ENCODE measurements at places on chromosomes 6 and 20.

- DNase-seq, result no peak
These were observed 630.7 kb downstream of the HACE1 start for GRCh38 chr6:104229057-104229456.

DNA sequence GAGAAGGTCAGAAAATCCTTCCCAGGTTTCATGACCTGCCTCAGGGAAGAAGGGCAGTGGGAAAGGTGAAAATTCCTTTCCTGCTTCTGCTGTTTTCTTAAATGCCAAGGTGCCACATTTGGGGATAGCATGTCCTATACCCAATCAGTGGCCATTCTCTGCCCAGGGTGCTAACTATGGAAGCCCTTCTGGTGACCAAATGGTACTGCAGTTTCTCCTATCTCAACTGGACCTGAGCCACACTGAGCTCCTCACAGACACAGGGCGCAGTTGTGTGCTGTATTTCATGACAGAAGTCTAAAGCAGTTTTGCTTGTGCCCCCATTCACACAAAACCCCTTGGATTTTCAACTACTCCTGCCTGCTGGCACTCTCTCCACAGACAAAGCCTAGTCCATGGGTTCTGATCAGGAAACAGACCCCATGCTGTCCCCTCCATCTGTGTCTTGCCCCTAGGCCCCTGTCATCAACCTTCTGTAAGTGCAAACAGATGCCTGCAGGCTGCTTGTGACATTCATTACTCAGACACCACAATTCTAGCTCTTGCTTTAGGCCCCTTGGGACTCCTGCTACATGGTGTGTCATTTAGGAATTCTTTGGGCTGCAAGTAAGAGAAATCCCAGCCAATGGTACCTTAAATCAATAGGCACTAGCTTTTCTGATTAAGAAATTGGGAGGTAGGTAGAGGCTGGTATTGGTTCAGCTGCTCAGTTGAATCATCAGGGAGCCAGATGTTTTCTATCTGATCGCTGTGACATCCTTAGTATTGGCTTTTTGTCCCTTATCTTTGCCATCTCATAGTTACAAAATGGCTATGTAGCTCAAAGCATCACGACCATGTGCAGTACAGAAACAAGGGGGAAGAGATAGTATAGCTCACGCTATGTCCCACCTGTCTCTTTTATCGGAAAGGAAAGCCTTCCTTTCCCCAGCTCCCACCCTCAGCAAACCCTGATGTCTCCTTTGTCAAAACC is 147.8 kb downstream of the CD83 start:
- no peak for DNase-seq

DNA sequence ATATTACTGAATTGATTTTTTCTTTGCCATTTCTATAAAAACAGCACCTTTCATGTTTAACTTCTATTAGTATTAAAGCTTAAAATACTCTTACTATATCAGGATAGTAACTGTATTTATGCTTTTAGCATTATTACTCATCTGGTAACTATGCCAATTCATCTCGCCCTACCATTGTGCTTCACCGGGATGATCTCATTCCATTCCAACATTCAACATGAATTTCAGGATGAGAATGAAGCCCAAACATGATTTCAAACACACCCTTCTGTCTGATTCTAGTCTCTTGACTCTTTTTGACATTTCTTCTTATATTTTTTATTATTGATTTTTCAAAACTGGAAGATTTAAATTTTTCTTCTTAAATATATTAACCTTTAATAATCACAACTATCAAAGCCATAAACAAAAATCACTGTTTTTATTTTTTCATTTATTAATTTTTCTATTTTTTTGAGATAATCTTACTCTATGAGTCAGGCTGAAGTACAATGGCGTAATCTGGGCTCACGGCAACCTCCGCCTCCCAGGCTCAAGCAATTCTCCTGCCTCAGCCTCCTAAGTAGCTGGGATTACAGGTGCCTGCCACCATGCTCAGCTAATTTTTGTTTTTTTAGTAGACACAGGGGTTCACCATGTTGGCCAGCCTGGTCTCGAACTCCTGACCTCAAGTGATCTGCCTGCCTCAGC is 46.7 kb downstream of the GJA1 start:
- no peak for DNase-seq

DNA sequence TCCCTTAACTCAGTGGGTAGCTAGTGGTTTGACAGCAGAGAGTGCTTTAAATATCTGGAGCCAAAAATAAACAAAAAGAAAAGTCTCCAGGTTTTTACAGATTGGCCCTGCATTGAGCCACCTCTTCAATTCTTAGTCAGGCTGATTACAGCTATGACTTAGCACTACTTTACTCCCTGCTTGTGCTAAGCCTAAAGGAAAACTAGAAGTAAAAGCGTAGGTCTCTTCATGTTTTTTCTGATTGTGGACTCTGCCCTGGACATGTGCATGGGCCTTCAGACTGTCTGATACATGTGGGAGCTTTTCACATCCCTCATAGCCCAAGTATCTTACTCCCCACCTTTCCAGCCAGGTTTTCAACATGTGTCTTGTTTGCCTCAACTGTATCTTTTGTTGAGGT is 33.3 kb downstream of the KPNA5 start:
- DNase-seq, result no peak

- DNase-seq, result no peak
These were observed 395.2 kb downstream of the PAX1 start for GRCh38 chr20:22100686-22101085.

GRCh38 chr6:11050731-11051130 is 6.6 kb upstream of the ELOVL2 start:
- DNase-seq, result no peak

DNA sequence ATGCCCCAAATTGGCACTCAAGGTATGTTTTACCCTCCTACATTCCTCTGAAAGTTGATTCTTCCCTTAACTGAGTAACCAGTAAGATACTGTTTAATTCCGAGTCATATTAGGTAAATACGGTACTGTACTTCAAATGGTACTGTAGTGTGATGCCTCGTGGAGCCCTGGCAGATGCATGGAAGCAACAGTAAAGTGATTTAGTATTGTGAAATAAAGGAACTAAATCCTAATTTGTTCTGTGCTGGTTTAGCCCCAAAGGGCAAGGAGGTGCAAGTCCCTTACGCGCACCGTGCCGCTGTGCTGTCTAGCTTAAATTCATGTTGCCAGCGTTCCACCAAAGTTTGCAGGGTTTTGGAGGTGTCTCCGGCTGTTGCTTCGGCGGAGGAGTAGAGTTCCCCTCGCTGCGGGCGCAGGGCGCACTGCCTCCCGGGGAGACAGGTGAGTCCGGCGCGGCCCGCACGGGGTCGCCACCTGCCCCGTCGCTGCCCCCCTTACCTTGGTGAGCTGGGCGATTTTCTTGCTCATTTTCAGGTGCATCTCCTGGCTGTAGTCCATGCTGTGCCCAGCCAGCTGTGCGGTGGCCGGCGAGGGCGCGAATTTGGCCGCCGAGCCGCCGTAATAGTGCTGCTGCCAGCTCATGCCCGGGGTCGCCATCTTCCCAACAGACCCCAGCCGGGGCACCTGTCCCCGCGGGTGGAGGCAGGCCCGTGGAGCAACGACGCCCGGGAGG is 655 bp downstream of the FAM184A start:
- no peak for DNase-seq

DNA sequence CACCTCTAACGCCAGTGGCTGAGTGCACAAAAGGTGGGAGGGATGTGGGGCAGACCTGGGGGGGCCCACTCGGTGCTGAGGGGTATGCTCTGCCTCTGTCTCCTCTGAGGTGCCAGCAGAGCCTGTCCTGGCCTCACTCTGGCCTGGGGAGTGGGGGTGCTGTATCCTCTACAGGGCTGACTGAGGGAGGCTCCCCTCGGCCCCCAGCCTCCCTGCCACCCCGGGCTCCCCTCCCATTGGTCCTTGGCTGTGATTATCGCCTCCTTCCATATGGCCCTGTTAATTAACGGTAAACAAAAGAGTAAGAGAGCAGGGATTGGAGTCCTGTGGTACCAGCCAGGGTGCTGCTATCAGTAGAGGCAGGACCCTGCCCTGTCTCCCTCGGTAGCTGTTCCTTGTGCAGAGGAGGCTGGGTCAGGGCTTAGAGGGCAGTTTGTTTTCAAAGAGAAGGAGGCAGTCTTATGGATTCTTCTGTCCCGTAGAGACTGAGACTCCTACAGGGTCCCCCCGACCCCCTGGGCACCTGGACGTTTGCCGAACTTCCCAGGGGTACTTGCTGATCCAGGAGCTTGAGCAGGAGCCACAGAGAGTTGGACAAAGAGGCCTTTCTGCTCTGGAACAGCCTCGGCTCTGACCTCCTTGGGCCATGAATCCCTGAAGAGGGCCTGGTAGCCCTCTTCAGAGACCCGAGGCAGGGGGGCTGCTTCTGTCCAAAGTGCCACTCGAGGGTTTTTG is 1.8 kb downstream of the MYT1 start:
- no peak for DNase-seq

DNA sequence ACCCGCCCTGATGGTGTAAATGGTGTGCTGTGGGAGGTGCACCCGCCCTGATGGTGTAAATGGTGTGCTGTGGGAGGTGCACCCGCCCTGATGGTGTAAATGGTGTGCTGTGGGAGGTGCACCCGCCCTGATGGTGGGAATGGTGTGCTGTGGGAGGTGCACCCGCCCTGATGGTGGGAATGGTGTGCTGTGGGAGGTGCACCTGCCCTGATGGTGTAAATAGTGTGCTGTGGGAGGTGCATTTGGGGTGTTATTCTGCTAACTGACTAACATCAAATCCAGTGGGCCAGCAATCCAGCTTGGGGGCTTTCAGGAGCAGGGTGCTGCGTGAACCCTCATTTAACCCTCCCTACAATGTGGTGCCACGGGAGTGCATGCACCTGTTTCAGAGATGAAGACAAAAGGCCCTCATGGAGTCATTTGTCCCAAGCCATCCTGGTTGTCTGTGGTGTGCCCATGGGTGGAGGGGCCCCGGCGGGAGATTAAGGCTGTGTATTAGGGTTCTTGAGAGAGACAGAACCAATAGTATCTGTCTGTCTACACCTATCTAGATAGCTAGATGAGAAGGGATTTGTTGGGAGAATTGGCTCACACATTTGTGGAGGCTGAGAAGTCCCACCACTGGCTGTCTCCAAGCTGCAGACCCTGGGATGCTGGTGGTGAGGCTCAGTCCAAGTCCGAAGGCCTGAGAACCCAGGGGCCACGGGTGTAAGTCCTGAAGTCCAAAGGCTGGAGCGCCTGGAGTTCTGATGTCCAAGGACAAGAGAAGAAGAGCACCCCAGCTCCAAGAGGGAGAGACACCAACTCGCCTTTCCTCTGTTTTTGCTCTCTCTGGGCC is 39.2 kb downstream of the TMEM242 start:
- DNase-seq, result no peak

GRCh38 chr6:128731249-128732165 is 151.4 kb upstream of the LAMA2 start:
- DNase-seq, result no peak

All from epithelial cell of proximal tubule (primary cell).